SK-N-MC (cell line): ENCODE measurements at places on chromosomes 13 and 19.

GRCh38 chr19:53079313-53079924 is 23.8 kb downstream of the ZNF160 start:
- DNase-seq: no peak

GRCh38 chr13:25948910-25949309 is 102.9 kb downstream of the SHISA2 start:
- DNase-seq: no peak

GRCh38 chr19:48540110-48540509 is 11.9 kb upstream of the SULT2B1 start:
- DNase-seq: no peak

GRCh38 chr19:43674596-43674995 is 4.6 kb upstream of the PLAUR start:
- DNase-seq: no peak

- DNase-seq: no peak
These were observed 13.4 kb downstream of the FARP1 start for GRCh38 chr13:98156259-98156658.

DNA sequence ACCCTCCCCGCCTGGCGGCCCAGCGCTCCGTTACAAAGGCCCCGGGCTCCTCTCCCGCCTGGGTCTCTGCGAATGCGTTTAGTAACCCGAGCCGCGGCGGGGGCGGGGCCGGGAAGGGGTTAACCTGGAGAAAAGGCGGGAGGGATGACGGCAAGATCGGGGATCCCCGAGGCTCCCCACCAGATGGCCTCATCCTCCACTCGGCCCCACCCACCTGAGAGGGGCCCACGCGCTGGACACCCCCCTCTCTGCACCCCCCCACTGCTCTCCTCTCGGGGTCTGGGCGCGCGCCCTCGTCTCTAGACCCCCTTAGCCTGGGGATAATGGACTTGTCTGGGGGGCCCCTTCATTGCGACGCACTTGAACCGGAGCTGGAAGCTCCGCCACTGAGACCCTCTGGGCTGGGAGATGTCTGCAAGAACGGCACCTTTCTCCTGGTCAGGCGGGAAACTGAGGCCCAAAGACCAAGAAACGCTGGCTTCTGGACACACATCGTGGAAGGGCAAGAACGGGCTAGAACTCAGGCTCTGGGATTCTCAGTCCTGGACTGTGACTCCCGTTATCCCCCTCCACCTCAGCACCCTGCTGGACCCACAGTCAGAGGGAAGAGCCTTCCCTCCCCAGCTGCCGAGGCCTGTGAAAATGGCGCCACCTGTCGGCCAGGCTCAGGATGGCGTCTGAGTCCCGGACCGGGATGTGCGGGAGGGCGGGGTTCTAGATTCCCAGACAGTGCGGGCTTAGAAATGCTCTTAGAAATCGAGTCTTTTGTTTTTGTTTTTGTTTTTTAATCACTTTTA is 2.9 kb upstream of the LTBP4 start:
- no peak for DNase-seq

GRCh38 chr13:108932196-108932595 is 302.8 kb downstream of the MYO16 start:
- no peak for DNase-seq

DNA sequence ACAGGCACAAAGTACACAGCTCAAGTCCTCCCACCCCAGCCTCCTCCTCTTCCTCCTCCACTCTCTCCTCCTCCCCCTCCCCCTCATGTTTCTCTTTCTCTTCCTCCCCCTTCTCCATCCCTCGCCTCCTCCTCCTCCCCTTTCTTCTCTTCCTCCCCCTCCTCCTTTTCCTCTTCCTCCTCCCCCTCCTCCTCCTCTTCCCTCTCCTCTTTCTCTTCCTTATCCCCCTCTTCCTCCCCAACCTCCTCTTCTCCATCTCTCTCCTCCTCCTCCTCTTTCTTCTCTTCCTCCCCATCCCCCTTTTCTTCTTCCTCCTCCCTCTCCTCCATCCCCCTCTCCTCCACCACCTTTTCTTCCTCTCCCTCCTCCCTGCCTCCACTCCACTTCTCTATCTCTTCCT is 276.3 kb upstream of the TSHZ3 start:
- DNase-seq: no peak
